ENCODE measurements at places on chromosomes 2 and 18. TPM values are rescaled to one million over a fixed set of nuclear protein-coding genes. Genes with fewer than 3 reads are reported as not detected.

DNA sequence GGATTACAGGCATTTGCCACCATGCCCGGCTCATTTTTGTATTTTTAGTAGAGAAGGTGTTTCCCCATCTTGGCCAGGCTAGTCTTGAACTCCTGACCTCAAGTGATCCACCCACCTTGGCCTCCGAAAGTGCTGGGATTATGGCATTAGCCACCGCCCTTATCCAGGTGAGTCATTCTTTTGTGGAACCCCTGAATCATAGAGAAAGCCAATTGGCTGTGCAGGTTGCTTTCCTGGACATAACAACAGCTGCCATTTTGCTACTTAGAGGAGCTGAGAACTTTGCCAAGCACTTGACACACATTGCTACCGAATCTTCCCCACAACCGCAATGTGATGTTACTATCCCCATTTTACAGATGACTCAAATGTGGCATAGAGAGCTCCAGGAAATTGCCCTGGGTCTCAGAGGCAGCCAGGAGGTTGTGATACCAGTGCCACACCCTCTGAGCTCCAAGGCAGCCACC lies 36.0 kb downstream of the SETBP1 start:
- no peak for DNase-seq

DNA sequence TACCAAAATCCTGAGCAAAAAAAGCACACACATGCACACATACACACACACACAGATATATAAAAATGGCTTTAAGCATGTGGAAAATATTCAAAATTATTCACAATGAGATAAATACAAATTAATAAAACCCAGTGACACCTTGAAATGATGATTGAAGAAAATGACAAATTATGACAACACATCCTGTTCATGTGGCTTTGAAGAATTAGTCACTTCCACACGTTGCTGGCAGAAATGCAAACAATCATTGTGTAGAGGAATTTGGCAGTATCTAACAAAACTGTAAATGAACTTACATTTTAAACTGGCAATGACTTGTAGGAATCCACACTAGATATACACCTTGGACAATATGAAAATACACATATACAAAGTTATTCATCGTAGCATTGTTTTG lies 95.8 kb upstream of the RGPD4 start:
- DNase-seq, result peak; percentile 72

CDKL4 gene
- 0.87 TPM for total RNA-seq

GRCh38 chr2:44295113-44295512 lies 19.8 kb downstream of the SLC3A1 start:
- no peak for DNase-seq

TTC21B gene
- total RNA-seq, result 24.1 TPM

- no peak for DNase-seq
Measured at GRCh38 chr18:71976744-71977143, 567.4 kb downstream of the CBLN2 start.

RAPH1 gene
- total RNA-seq, result 20.7 TPM

GRCh38 chr18:13635046-13635445 lies 91.3 kb downstream of the FAM210A start:
- DNase-seq, result no peak

POTEI gene
- total RNA-seq, result not detected

SATB2 gene
- total RNA-seq, result 2.3 TPM

UGT1A3 gene
- total RNA-seq, result 4.1 TPM

- no peak for DNase-seq
Measured at GRCh38 chr2:47888581-47889280, 17.6 kb downstream of the FBXO11 start.

C2orf81 gene
- total RNA-seq, result 3.9 TPM

PIAS2 gene
- 10.6 TPM for total RNA-seq

ALPG gene
- total RNA-seq, result not detected

TDRD15 gene
- total RNA-seq, result not detected

BMP10 gene
- total RNA-seq, result not detected

DNA sequence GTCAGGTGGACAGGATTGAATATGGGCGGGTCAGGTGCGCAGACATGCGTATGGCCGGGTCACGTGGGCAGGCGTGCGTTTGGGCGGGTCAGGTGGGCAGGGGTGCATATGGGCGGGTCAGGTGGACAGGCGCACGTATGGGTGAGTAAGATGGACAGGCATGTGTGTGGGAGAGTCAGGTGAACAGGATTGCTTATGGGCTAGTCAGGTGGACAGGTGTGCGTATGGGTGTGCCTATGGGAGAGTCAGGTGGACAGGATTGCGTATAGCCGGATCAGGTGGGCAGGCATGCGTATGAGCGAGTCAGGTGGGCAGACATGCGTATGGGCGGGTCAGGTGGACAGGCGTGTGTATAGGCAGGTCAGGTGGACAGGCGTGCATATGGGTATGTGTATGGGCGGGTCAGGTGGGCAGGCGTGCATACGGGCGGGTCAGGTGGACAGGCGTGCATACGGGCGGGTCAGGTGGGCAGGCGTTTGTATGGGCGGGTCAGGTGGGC lies 30.3 kb upstream of the KLF11 start:
- no peak for DNase-seq

GRCh38 chr2:99158599-99158998 lies 3.8 kb downstream of the LIPT1 start:
- no peak for DNase-seq

GRCh38 chr2:40658941-40659340 lies 207.1 kb upstream of the SLC8A1 start:
- DNase-seq, result peak; percentile 37

GRCh38 chr2:66930339-66931220 lies 466.6 kb upstream of the ETAA1 start:
- DNase-seq, result no peak

- peak; percentile 38 for DNase-seq
Measured at GRCh38 chr2:135997380-135997779, 12.0 kb upstream of the DARS1 start.

DNA sequence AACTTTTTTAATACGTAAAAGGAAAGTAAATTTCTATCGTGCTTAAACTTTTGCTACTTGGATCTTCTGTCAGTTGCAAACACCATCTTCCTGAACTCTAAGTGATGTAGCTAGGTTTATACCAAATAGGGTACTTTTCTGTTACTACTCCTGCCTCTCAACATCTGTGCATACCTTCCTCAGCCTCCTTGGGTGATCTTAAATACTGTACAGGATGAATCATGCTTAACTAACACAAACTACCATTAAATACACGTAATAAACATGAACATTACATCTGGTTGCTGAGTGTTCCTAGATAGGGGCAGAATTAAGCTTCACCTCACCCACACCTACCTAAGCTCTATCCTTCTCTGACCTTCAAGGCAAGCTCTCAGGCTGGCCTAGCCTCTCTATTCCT lies 398.0 kb downstream of the TXNL1 start:
- no peak for DNase-seq

DNA sequence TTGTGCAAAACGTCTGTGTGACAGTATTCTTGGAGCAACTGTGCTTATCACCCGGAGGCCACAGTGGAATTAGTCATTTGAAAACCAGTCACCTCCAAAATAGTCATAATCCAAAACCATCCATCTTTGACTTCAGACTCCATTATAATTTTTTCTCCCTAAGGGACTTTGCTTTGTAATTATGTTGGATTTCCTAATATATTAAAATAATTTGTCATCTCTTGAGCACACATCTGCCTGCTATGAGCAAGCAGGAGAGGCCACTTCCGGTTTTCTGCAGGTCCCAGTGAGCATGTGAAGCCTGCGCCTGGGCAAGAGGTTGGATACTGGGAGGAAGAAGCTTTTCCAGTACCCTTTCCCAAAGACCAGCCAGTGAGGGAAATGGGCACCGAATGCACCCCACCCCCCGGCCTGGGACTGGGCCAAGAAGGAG lies 57.7 kb downstream of the ODC1 start:
- no peak for DNase-seq

GRCh38 chr2:4515871-4516761 lies 812.7 kb downstream of the DCDC2C start:
- DNase-seq, result no peak

- DNase-seq, result no peak
Measured at GRCh38 chr2:68537809-68538208, 70.4 kb downstream of the APLF start.

EHD3 gene
- 9.5 TPM for total RNA-seq

DNA sequence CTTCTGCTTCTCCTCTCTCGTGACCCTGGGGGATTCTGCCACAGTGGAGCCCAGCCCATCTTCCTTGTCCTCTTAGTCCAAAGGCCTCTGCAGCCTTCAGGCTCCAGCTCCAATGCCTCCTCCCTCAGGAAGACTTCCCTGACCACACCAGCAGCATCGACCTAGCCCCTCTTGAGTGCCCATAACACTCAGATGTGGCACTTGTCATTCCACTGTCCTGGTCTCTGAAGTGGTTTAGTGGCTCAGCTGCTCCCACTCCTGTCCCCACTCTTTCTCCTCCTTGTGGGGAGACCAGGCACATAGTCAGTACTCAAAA lies 97.5 kb downstream of the STPG4 start:
- no peak for DNase-seq

SERPINB3 gene
- total RNA-seq, result 1.9 TPM

- DNase-seq, result no peak
Measured at GRCh38 chr2:30147196-30147714, 448 bp downstream of the YPEL5 start.

DNA sequence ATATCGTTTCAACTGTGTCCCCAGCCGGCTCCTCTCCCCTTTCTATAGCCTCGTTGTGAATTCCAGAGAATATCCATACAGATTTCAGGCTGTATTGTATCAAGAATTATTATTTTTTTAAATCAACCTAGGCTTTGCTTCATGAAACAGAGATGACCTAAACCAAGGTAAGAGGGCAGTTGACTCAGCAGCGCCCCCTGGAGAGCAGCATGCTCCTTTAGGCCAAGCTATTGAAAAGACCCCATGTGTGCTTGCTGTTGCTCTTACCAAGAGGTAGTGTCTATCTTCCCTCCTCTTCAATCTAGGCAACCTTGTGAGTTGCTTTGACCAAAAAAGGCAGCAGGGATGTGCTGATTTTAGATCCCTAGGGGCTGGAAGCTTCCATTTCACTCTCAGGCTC lies 426.7 kb upstream of the SMIM21 start:
- DNase-seq, result no peak

DNA sequence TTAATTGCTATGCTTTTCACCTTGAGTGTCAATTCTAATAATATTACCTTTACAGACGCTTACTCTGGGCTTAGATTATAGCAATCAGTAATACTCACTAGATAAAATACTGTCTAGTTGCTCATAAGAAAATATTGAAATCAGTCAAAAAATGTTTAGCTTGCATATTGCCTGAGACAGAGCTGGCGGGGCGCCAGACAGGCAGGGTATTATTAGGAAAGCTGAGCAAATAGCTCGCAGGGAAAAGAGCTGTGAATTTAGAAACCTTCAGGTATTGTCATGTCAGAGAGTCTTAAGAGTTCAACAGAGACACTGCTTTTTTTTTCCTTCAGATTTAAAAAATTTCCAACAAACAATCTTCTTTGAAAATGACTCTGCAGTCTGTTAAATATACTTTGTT lies 118.4 kb downstream of the MEIS1 start:
- no peak for DNase-seq

- no peak for DNase-seq
Measured at GRCh38 chr2:203553784-203554183, 18.7 kb upstream of the RAPH1 start.

GRCh38 chr18:10051877-10052631 lies 138.2 kb downstream of the VAPA start:
- DNase-seq, result no peak

DNA sequence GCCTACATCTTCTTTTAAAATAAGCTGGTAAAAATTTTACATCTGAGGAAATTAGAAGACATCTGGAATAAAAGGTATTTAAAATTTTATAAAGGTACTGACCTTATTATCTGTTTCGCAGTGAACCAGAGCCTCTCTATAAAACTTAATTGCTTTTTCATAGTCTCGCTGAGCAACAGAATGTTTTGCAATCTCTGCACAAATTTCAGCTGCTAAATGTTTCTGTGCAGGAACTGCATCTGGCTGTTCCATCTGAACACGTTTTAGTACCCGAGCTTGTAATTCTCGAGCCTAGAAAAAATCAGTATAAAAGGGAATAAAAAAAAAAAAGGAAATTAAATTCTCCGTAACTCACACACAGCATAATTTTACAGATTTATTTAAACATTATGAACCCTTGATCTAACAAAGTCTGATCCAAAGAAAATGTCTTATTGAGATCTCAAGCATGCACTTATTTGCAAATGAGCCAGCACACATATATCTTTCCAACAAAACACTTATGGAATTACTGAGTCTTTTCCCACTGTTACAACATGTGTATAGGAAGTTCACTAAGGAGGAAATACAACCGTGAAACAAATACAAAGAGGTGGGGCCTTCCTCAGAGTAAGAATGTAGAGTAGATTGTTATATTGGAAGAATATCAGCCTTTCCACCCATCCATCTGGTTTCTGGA lies 51.8 kb downstream of the TTC21B start:
- no peak for DNase-seq

- peak; percentile 70 for DNase-seq
Measured at GRCh38 chr2:105443617-105444598, 45.1 kb upstream of the FHL2 start.

GRCh38 chr18:36496022-36496421 lies 198.5 kb downstream of the FHOD3 start:
- no peak for DNase-seq

GRCh38 chr2:179017773-179018357 lies 32.1 kb downstream of the CCDC141 start:
- no peak for DNase-seq

DNA sequence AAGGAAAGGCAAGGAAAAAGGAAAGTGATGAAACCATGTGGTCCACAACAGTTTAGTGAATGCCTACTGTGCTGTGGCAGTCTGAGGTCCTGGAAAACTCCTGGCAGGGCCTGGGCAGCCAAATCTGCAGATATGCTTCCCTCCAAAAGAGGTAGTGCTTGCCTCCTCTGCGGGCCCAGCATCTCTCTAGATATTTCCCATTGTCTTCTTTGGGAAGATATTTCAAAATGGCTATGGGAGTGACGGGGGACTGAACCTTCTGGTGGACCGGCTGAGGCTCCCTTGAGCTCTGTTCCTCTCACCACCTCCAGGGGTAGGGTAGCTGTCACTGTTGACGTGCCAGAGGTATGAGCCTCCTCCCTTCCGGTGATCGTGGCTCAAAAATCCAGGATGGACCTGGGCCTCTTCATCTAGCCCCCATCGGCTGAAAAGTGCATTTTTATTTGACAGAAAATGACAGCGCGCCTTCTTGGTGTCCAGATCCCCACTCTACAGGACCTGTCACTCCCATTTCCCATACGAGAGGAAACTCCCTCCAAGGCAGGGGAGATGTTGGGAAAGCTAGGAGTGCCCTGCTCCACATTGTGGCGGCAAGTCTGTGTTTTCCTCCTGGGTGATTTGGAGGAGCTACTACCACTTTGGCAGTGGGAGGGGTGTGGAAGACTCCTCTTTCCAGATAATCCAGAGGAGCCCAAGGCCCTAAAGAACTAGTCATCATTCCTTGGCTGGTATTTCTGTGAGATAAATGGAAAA lies 9.4 kb upstream of the PAX3 start:
- DNase-seq, result no peak

CTAGE1 gene
- not detected for total RNA-seq

KRTCAP3 gene
- total RNA-seq, result 3.5 TPM

CNOT9 gene
- total RNA-seq, result 29.4 TPM

GRCh38 chr2:225064362-225064761 lies 22.1 kb upstream of the DOCK10 start:
- DNase-seq, result no peak

EIF2AK2 gene
- 23.8 TPM for total RNA-seq

GRCh38 chr2:215511454-215512346 lies 75.8 kb upstream of the FN1 start:
- no peak for DNase-seq

SPTBN1 gene
- total RNA-seq, result 447 TPM

All from renal cortical epithelial cell (primary cell).